ENCODE measurements at places on chromosomes 16 and 17.

DNA sequence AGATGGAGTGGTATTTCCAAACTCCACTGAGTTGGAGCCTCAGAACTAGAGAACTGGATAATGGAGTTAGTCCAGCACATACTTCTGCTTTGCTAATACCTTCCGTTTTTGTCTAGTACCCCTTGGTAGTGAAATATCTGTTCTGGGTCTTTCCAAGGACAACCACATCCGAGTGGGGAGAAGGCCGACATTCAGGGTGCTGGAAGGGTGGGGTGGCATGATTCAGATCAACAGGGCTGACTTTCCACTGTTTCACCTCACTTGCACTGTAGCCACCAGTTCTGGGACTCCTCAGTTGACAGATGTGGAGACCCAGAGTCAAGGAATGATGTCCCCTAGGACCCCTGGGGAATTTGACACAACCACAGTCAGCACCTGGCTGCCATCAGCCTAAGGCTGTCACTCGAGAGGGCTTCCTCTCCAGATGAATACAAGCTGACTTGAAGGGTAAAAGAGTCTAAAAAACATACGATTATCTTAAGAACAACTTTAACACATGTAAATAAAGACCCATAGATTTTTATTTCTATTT lies 84.8 kb upstream of the HNF1B start:
- no peak for DNase-seq

- DNase-seq, result peak; percentile 84
These were observed 202.4 kb downstream of the AXIN2 start for GRCh38 chr17:65359016-65359415.

GRCh38 chr17:42779936-42780850 lies at the start of gene WNK4:
WNK4 (plus strand) TSS chr17:42780610; CDS start chr17:42780699, 89 bp downstream.
- no peak for DNase-seq

DNA sequence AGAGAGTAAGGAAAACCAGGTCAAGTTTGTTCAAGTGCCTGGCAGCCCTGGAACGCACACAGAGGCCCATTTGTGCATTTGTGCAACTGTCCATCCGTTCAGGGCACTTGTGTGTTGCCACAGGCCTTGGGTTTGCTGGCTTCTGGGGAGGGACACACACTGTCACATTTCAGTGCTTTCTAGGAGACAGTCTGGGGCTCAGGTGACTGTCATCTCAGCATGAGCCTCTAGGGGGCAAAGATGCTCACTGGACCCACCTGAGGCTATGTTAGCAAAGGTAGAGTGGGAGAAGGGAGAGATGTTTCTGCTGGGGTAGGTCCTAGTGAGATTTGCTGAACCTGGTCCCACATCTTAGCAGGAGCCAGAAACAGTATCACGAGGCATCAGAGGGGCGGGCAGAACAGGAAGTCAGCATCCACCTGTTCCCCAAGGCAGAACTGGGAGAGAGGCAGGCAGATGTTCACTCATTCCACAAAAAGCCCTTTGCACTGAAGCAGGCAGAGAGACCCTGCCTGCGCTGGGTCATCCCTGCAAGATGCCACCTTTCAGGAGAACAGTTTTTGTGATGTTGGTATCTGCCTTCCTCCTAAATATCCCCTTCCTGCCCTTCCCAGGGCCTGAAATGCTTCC lies 48.5 kb downstream of the RAI1 start:
- DNase-seq, result no peak

- no peak for DNase-seq
These were observed 144.7 kb upstream of the CHMP6 start for GRCh38 chr17:80846932-80847331.

DNA sequence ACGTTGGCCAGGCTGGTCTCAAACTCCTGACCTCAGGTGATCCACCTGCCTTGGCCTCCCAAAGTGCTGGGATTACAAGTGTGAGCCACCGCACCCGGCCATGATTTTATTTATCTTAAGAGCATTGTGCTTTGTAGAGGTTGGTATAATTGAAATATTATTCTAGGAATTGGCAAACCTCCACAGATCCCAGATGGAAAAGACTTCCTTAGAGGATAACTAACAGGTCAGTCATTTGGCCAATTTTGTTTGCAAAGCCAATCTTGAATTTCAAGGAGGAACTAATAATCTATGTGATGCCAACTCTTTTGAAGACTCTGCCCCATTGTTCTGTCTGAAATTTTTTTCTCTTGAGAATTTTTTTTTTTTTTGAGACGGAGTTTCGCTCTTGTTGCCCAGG lies 46.7 kb upstream of the SLC5A10 start:
- no peak for DNase-seq

- DNase-seq, result peak; percentile 66
These were observed 121.3 kb downstream of the CDH13 start for GRCh38 chr16:82748026-82748425.

DNA sequence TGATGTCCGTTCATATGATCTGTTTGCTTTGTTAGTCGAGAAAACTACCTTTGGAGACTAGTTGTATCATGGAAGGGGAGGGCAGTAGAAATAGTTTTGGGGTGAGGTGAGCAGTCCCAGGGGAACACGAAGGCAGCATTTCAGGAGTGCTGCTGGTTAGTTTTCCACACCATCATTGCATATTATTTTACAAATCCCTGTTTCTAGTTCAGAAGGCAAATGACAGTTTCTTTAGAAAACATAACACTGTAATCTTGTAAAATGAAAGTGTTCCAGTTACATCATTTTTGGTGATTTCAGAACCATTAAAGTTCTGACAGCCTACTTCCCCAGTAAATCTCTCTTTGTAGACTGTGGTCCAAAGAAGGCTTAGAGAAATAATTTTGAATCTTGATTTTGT lies 25.4 kb downstream of the BANP start:
- DNase-seq, result no peak

- DNase-seq, result no peak
These were observed 12.4 kb downstream of the MLYCD start for GRCh38 chr16:83911290-83911689.

DNA sequence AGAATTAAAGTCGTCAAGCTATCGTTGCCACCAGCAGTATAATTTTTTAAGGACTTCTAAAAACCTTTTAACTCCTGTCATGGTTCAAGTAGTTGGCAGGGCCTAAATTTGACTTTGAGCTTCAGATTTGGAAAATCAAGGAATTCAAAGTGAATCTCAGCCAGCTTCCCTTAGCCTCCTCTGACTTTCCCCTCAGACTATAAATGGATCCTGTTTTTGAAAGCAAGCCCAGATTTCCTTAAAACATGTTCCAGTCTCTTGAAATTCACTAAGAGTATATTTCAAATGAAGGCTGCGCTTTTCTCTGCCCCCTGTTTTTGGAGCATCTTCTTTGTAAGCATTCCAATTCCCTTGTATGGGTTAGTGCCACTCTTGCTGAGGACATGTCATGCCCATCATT lies 101.8 kb upstream of the CDH8 start:
- DNase-seq, result no peak

DNA sequence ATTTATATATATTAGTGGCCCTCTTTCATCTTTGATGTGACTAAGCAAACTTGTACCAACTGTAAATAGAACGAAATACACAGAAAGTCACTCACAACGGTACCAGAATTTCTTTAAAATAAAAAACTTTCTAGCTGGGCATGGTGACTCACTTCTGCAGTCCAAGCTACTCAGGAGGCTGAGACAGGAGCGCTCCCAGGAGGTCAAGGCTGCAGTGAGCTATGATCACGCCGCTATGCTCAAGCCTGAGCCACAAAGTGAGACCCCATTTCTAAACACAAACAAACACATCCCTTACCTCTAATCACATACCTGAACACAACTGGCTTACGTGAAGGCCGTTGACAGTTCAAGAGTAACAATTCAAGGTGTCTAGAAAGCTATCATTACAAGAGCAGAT lies 29.7 kb downstream of the STAT5B start:
- DNase-seq, result peak; percentile 65

- no peak for DNase-seq
These were observed 3.7 kb upstream of the VAT1L start for GRCh38 chr16:77784441-77785372.

- DNase-seq, result peak; percentile 62
These were observed 3.3 kb downstream of the POLR3E start for GRCh38 chr16:22300427-22301071.

DNA sequence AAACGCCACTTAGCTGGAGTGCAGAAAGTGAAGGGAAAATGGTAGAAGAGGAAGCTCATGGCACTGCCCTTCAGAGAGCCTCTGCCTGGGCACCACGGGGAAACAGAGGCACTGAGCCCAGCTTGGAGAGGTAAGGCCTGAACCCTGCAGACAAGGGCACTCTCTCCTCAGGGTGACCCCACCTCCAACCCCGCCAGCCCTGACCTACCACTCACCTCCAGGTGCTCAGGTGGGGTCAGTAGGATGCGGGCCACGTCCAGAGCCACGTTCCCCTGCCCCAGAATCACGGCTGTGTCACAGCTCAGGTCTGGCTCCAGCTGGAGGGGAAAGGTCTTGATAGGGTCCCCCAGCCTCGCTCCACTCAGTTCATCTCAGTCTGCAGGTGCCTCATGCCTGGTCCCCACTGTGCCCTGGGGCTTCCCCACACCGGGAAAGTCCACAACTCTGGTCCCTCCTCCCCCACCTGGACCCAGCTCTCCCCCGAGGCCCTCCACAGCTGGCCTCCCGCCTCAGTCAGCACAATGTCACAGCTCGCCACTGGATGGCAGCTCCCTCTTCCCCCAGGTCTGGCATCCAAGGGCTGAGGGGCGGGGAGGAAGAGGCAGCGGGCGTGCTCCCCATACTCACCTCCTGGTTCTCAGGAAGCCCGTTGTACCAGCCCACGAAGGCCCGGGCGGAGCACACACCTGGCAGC lies 6.0 kb upstream of the GRIN2C start:
- no peak for DNase-seq

DNA sequence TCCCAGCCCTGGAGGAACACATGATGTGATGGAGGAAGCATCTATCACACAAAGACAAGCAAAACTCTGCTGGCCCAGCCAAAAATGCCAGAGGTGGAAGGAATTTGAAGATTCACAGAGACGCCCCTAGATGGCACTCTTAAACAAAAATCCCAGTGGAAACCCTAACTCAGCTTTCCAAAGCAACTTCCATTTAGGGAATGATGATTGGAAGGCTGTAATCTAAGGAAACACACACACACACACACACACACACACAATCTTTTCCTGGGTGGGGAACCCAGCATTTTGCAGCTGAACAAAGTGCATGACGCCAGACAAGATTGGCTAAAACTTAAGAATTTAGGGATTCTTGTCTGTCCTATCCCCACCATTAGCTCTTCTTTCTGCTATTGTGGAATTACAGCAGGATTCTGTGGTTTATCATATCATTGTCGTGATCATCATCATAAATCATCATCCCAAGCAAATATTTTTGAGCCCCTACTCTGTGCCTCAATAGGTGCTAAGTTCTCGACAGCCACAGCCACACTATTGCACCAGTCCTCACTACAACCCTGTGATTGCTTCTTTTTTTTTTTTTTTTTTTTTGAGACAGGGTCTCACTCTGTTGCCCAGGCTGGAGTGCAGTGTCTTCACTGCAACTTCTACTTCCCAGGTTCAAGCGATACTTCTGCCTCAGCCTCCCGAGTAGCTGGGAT lies 1.6 kb upstream of the LDAF1 start:
- peak; percentile 83 for DNase-seq

DNA sequence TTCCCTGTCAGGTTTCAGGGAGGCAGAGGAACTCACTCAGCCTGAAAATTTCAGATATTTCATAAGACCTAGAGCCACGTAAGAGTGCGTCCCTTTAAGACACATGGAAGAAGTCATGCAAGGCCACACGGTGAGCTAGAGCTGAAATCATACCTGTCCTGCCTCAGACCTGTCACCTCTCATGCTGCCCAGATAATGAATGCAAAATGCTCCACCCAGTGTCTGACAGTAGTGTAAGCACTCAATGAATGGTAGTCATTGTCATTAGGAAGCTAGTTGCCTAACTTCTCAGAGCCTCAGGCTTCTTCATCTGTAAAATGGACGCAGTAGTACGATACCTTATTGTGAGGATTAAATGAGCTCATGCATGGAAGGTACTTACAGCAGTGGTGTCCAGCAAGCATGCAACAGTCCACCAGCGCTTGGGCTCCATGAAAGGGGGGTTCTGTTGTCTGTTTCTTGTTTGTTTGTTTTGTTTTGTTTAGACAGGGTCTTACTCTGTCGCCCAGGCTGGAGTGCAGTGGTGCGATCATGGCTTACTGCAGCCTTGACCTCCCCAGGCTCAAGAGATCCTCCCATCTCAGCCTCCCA lies 60.7 kb downstream of the WSB1 start:
- no peak for DNase-seq

DNA sequence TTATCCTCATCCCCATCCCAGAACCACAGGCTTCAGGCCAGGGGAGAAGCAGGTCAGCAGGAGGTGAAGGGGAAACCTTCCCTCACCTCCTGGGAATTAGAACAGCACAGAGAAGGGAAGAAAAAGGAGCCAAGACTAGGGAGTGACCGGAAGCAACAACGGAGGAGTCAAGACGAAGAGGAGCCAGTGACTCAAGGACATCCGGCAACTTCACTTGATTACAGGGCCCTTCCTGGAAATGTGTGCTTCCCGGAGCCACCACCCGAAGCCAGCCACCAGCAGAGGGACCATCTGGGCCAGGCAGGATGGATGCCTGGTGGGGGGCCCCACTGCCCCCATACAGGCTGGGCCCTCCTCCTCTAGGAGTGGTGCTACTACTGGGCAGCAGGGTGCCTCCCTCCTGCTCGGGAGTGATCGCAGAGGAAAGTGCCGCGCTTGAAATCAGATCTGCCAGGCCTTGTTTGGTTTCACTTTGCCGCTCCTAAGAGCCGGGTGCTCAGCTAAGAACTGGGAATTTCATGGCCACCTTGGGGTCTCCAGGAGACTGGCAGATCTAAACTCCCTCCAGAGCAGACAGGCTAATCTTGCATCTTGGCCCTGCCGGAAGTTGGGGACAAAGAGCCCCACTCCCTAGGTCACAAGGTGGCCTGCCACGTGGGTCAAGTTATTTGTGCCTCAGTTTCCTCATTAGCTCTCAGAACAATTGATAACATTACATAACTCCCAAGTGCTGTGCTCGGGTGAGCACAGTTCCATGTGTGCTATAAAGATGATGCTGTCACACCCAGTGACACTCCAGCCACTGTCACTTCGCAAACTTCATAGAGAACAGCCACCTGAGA lies 6.6 kb downstream of the CDC42EP4 start:
- DNase-seq, result peak; percentile 78

DNA sequence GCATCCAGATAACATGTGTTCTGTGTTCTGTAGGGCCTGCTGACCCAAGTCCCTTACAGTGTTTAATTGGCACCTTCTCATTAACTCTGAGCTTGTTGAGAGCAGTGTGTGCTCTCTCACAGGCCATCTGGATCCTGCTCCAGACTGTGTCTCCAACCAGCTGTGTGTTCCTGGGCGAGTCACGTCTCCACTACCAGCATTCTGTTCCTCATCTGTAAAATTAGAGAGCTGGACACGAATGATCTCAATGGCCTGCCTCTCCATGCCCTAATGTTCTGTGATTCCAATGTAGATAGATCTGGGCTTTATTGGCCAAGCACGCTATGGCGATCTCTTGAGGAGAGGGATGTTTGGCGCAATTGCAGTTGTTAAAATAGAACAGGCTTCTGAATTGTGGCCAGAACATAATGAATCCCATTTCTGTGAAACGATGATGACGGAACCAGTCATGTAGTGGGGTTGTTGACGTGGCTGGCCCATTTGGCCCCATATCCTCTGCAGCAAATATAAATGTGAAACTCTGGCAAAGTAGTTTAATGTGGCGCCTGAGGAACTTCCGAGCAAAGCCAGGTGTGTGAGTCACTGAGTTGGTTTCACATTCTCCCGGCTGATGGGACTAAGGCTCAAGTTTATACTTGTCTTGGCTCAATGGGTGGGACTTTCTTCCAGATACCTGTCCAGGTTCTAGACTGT lies 22.2 kb downstream of the TBX4 start:
- DNase-seq, result peak; percentile 66

All from IMR-90 (cell line).